ENCODE measurements at places on chromosomes 5 and 9.

DNA sequence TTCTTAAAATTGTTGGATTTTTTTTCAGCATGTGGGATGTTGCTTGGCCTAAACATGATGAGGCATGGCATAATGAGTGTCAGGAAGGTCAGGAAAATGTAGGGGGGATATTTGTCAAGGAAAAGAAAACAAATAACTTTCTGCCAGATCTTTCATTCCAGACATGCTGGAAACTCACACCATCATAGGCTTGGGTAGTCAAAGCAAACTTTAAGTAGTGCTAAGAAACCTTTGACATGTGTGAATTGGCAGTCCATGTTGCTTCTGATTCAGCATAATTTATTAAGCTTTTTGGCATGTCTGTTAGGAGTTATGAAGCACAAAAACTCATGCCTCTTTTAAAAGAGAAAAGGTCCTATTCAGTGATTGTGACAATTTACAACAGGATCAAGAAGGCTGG lies 61.3 kb upstream of the MTAP start:
- no peak for DNase-seq

GRCh38 chr9:96461336-96461735 lies 11.4 kb downstream of the HABP4 start:
- DNase-seq: no peak

- no peak for DNase-seq
Measured at GRCh38 chr5:80607832-80608231, 37.8 kb upstream of the ANKRD34B start.

DNA sequence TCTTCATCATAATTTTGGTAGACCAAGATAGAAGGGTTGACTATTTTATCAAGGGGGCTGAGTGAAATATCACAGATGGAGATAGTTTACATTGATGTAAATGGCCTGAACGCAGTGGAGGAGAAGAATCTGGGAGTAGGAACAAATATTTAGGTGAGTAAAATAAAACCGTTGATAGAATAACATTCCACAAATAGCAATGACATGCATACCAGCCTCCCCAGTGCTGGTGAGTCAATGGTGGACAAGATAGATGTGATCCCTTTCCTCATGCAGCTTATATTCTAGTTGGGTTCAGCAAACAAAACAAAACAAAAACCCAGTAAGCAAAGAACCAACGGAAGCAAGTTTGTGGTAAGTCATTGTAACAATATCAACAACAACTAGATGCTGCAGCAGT lies 385.2 kb downstream of the FAM170A start:
- no peak for DNase-seq

DNA sequence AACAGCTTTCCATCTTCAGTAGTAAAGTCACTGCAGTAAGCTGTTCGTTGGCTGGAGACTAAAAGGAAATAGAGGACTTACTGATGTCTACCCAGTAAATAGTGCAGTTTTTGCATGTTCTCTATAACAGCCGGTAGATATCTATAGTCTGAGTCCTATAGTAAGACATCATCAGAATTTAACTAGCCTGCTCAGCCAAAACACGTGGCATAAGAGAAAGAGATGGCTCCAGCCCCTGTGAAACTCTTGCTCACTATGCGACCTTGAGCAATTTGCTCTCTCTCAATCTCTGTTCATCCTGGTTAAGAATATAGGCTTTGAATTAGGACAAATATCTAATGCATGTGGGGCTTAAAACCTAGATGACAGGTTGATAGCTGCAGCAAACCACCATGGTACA lies 201.6 kb upstream of the PAPPA start:
- DNase-seq: no peak

GRCh38 chr5:59516161-59516560 lies 377.4 kb downstream of the PDE4D start:
- no peak for DNase-seq

DNA sequence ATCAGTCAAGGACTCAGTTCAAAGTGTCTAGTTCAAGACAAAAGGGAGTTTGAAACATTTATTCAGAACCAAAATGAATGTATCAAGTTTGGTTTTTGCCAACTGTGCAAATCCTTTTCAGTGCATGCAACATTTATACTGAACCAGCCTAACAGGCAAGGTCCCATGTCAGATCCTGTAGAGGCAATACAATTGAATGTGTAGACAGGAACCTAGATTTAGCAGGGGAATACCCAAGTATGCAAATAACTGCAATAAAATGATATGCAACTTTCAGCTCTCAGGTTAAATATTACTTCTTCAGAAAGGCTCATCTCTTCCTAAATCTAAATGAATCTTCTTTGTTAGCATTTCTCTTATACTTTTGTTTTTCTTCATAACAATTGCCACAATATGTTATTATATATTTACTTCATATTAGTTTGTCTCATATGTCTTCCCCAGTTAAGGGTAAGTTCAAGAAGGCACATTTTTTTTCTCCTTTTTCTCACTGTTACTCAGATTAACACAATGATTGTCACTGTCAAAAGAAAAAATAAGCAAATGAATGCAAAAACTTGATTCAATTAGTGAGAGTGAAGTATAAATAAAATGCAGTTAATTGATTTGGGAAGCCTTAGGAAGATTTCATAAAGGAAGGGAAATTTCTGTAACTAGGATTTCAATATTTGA lies 163.9 kb upstream of the RASA1 start:
- no peak for DNase-seq

DNA sequence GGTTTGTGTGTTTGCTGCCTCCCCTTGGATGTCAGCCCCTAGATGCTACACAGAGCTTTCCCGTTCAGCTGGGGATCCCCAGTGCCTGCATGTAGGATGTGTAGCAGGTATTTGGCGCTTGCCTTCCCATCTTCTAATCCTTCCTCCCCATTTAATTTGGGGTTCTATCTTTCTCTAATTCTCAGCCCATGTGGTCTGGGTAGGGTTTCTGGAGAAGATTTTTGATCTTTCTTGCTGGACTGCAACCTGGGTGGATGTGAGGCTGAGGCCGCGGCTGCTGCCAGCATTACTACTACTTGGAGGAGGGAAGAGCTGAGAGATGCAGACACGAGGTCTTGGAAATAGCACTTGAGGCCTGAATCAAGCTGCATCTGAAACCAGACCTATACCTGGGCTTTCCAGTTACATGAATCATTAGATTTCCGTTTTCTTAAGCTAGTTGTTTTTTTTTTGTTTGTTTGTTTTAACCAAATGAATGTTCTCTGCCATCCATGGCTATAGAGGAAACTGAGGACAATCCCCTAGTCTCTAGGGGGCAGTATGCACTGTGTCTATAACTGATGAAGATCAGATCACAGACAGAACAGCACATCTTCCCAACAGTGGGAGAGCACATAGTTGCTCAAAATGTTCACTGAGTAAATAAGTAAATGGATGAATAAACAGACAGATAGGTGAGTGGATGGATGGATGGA lies 178.6 kb downstream of the FGF18 start:
- DNase-seq: no peak

- DNase-seq: no peak
Measured at GRCh38 chr5:108911055-108911454, 163.4 kb downstream of the FER start.

- DNase-seq: no peak
Measured at GRCh38 chr9:89447416-89447815, 50.5 kb downstream of the SEMA4D start.

GRCh38 chr5:24831989-24832388 lies 187.2 kb upstream of the CDH10 start:
- DNase-seq: no peak

- DNase-seq: no peak
Measured at GRCh38 chr9:130768265-130768664, 66.8 kb upstream of the ABL1 start.

DNA sequence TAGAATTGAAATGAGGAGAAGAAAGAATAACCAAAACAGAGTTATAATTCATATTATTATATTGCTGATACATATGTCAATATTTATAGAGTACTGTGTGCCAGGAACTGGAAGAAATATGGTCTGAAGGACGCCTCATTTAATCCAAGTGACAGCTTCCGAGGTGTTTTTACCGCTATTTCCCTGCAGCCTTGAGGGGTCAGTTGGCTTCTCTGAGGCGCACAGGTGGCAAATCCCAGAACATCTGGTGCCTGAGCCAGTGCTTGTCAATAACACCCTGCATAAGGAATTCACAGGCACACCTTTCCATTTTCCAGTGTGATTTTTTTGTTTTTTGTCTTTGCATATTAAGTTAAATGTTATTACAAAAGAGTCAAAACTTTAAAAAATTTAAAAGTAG lies 43.3 kb upstream of the CTSL start:
- no peak for DNase-seq

DNA sequence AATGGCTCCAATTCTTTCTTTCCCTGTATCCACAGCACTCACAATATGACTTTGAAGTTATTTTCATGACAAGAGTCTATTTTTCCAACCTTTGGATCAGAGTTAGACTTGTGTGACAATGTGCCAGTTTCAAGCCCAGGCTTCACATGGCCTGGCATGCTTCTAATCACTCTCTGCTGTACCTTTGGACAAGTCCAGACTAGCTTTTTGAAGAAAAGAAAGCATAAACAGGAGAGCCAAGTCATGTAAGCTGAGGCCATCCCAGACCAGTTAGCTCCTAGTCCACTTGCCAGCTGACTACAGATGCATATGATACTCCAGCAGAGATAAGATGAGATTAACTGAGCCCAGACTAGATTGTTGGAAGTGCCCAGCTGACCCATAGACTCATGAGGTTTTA lies 513.6 kb upstream of the C9orf72 start:
- no peak for DNase-seq

DNA sequence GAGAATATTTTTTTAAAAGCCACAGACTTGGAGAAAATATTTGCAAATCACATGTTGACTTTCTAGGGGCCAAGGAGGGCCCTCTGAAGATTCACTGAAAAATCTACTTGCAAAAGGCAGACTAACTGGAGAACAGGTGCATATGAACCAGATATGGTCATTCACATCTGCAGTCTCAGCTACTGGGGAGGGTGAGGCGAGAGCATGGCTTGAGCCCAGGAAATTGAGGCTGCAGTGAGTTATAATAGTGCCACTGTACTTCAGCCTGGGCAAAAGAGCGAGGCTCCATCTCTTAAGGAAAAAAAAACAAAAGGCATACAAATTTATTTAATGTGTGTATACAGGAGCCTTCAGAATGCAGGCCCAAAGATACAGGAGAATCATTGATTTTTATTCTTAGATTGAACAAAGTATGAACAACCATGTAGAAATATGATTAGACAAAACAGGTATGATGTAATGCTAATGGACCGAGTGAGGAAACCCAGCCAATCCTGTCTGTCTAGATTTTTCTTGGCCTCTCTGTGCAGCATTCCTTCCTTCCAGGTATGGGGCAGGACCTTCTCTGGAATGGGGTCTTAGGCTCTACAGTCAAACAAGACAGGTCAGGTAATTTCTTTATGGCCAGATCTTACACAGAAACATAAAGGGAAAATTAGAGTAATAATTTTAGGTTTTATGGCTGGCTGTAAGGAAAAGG lies 15.3 kb upstream of the SLC27A6 start:
- no peak for DNase-seq

- DNase-seq: no peak
Measured at GRCh38 chr5:10556289-10556807, 7.5 kb upstream of the ANKRD33B start.
